ENCODE measurements at places on chromosomes 6 and 20.

- DNase-seq: no peak
Observed at GRCh38 chr20:59823491-59824259, 109.8 kb downstream of the SYCP2 start.

DNA sequence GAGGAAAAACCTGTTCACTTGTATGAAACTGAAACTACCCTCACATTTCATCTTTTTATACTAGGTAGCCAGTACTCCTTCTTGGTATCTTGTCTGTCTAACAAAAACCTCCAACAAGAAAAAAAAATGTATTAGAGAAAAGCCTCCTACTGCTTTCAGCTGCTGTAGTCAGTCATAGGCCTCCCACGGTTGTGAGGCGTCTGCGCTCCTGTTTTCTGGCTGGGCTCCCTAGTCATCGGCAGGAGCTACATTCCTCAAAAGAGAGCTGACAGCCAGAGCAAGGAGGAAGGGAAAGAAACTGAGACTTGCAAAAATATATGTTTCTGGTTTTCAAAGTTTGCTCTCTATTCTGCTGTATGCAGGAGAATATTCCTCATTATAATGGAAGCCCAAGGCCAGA is 517.0 kb downstream of the LMBRD1 start:
- no peak for DNase-seq

DNA sequence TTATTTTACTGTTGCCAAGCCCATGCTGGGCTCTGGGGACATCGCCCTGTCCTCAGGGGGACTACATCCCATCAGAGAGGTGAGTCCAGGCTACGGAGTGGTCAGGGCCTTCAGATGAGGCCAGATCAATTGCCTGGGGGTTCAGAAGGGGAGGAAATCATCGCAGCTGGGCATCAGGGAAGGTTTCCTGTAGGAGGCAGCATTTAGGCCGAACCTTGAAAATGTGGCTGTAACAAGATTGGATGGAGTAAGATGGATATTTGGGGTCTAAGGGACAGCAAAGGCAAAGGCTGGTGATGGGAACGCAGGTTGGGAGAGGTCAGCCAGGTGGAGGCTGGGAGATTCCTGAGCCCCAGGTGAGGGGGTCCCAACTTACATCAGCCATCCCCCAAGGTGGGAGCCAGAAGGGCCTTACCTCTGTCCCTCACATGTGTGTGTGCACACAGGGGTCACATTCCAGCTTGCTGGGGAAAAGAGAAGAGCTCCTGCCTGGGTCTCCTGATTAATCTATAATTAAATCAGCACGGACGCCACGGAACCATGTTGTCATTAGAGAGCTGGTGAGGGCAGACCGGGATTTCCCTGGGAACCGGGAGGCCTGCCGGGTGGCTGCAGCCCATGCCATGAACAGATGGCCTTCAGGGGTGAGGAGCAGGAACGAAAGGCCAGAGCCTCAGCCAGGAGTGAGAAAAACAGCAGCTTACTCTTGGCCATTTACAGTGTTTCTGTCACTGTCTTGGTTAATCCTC is 30.5 kb upstream of the DLGAP4 start:
- no peak for DNase-seq

DNA sequence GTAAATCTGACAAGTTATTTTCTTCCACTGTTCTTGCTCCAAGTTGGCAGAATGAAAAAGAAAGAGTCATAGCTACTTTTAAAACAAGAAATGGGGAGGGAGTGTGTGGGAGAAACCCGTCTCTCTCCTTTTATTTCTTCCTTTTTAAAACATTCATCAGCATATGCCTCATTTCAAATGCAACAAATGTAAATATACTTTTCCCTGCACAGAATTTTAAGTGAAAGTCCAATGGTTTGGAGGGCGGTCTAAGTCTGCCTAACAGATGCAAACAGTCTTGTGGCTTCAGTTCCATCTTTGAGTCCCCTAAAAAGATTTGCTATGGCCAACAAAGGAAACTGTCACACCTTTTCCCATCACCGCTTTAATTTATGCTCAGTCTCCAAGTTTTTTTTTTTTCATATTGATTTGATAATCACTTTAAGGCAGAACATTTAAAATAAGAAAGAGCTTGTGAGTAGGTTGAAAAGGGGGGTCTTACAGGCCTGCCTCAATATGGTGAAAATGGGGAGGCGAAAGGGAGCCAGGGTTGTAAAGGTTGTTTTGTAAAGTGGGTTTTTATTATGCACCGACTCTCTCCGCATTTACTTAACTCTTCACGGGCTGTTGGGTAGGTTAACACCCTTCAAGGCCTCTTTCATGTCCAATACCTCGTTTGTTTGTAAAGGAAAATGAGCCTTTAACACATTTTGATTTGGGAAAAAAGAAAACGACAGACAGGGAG is 4.6 kb downstream of the TFAP2D start:
- no peak for DNase-seq

- no peak for DNase-seq
Observed at GRCh38 chr6:7803214-7803613, 77.3 kb downstream of the BMP6 start.

Data from activated CD4-positive, alpha-beta T cell treated with anti-CD3 and anti-CD28 coated beads, Interleukin-2, amount 50 U/mL, for 1 hour (primary cell).